ENCODE measurements at places on chromosomes 3 and 15. TPM values are rescaled to one million over a fixed set of nuclear protein-coding genes. Genes with fewer than 3 reads are reported as not detected.

DNA sequence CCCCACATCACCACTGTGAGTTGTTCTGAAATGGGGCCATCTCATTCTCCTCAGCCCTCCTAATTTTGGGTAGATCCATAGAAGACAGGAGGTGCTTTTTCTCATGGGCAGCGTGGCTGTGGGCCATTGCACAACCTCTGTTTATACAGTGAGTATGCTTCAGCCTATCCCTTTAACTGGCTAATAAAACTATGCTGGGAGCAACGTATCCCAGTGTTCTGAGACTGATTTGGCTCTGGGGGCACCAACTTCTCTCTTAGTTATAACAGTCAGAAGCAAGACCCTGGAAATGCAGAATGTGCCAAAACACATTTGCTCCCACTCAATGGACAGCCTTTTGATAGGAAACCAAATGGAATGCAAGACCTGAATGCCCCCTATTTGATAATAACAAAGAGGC, 97.1 kb upstream of the ICE2 start:
- DNase-seq = no peak

- DNase-seq = no peak
Observed at GRCh38 chr3:186646106-186646505, 5.9 kb downstream of the FETUB start.

DNA sequence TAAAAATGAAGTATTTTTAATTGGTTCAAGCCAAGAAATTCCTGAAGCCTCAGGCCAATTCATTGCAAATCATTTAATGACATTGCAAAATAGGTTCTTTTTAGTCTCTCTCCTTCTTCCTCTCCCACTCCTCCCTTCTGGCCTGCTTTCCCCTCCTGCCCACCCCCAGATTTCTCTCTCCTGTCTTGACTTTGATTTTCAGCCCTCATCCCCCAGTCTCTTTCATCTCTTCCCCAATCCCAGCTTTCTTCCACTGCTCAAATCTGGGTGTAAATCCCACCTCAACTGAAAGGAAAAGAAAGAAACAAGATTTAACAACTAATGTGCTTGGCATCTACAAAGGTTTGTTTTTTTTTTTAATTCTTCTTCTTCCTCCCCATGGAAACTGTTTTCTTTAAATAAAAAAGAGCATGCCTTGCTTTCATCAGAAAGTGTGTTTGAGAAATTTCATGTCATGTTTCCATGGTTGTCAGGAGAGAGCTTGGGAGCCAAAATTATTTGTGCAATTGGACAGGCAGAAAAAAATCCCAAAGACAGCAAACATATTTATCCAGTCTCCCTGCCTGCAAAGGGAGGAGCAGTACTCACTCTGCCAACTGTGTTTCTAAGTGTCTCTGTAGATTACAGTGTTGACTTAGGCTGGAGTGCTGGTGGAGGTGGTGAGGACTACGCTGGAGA, 50.4 kb downstream of the BOC start:
- no peak for DNase-seq

DNA sequence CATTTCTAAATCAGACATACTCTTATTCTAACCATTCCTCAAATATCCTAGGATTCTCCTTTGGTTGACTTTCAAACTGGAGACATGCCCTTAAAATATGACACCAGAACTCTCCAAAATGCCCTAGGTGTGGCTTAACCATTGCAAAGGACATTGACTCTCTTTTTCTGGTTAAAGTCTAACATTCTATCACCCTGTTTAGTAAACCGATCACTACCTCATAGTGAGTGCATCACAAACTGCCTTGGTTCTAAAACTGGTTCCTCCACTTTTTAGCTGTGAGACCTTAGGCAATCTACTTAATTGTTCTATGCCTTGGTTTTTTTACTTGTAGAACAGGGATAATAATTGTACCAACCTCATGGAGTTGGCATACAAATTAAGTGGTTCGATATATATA, 224.3 kb downstream of the CDIN1 start:
- DNase-seq = no peak

GRCh38 chr3:18892756-18893155, 255.6 kb upstream of the KCNH8 start:
- DNase-seq = no peak

- no peak for DNase-seq
Observed at GRCh38 chr15:75869446-75869845, 26.2 kb downstream of the UBE2Q2 start.

- DNase-seq = no peak
Observed at GRCh38 chr3:112805126-112805525, 41.5 kb downstream of the CD200R1L start.

DNA sequence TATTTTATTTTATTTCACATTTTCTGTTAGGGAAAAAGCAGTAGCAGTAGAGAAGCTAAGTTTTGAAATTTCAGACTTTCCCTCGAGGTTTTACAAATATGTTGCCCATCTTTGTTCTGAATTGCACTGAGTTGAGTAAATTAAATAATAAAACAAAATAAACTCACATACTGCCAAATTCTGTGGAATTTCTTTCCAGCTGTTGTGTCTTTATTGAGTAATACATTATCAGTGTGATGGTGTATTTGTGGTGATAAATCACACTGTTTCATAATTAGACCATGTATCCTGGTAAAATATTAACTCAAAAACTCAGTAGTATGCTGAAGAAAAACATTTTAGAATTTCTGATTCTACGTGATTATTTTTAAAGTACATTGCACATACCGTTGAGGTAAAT, 592.1 kb downstream of the SI start:
- no peak for DNase-seq

- no peak for DNase-seq
Observed at GRCh38 chr3:44992555-44993470, 16.8 kb downstream of the EXOSC7 start.

Gene B3GNT5
- 5.2 TPM for total RNA-seq

Gene KCTD6
- total RNA-seq = 5.3 TPM

Measured in left cardiac atrium (tissue), 4 donors.